ENCODE measurements at places on chromosomes 2 and 18.

DNA sequence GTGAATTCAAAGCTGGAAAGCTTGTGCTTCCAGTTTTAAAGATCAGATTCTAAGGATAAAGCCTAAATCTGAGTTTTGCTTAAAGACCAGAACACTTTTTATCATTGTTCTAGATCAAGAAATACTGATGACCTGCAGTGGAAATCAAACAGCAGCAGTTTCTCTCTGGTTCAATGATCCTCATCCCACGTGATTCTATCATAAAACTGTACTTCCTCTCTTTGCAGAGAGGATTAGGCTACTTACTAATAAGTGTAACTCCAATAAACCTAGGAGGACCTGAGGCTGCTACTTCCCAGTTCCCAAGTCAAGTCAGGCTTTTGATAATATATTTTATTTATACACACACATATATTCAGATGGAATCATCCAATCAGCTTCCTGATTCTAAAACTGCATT, 81.9 kb downstream of the TCF4 start:
- DNase-seq, result no peak

- no peak for DNase-seq
Measured at GRCh38 chr2:96909611-96910021, 39.7 kb upstream of the SEMA4C start.

DNA sequence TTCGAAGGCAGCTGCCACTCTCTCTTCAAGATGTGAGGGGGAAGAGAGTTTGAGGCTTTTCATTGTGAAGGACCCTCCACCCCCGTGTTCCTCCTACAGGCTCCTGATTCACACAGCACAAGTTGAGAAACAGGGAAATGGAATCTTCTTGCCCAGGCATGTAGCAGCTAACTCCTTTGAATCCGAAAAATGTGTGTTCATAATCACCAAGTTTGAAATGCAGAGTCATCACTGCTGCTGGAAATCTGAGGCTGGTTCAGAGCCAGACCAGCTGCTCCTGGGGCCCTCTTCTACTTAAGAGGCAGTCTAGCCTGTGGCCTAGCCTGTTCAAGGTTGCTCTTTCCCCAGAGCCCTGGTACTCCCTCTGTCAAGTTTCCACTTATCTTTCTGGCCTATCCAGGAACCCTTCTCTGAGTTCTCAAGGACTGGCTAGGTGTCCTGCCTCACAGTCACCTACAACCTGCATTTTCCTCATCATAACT, 166.4 kb downstream of the TMEM247 start:
- DNase-seq, result peak; percentile 86

GRCh38 chr2:69764286-69765095, 22.6 kb downstream of the ANXA4 start:
- DNase-seq, result peak; percentile 40

DNA sequence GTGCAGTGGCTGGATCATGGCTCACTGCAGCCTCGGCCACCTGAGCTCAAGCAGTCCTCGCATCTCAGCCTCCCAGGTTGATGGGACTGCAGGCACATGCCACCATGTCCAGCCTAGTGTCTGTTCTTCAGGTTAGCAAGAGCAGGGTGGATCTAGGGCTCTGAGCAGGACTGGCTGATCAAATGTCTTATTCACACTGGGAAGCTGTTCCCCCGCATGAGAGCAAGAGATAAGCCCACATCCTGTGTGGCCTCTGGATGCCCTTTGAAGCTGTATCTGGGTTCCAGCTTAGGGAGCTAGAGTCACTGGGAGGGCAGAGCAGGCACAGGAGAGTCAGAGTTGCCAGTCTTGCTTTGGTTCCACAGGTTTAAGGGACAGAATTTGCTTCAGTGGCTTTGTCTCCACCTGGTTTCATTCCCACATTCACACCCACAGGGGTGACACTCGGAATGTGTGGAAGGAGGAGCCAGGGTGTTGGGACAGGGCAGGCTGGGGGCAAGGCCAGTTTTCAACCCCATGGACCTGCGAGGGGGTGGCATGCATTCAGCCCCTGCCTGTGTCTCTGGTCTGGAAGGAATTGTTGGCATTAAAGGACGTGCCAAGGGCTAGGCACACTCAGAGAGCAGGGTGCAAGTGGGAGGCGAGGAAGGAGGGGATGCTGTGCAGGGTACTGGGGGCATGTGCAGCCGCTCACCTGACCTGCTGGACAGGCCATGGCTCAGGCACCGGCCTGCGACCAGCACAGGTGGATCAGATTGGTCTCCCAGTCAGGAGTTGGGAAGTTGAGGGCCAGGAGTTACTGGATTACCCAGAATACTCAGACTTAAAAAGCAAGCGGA, 24.5 kb downstream of the PTPN18 start:
- no peak for DNase-seq

DNA sequence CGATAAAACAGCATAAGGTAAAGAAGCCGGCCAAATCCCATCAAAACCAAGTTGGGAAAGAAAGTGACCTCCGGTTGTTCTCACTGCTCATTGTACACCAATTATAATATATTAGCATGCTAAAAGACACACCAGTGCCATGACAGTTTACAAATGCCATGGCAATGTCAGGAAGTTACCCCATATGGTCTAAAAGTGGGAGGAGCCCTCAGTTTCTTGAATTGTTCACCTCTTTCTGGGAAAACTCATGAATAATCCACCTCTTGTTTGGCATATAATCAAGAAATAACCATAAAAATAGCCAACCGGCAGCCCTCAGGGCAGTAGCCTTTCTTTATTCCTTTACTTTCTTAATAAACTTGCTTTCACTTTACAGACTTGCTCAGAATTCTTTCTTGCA, 544.9 kb upstream of the SETBP1 start:
- DNase-seq, result no peak

- peak; percentile 82 for DNase-seq
Measured at GRCh38 chr2:219099329-219099728, 38.6 kb upstream of the IHH start.

- DNase-seq, result no peak
Measured at GRCh38 chr2:236526455-236527158, 43.0 kb upstream of the ACKR3 start.

GRCh38 chr2:30492619-30493018, 45.6 kb downstream of the LCLAT1 start:
- DNase-seq, result no peak

All from foreskin fibroblast (primary cell).